ENCODE measurements at places on chromosomes 2 and 18. TPM values are rescaled to one million over a fixed set of nuclear protein-coding genes. Genes with fewer than 3 reads are reported as not detected.

The CHN1 gene
- polyA plus RNA-seq, result 27.5 TPM

The PFN4 gene
- not detected for polyA plus RNA-seq

The ANKRD53 gene
- polyA plus RNA-seq, result 0.70 TPM

The CLEC4F gene
- polyA plus RNA-seq, result not detected

The NT5C1B gene
- not detected for polyA plus RNA-seq

The G6PC2 gene
- polyA plus RNA-seq, result not detected

The NEU4 gene
- 0.32 TPM for polyA plus RNA-seq

- DNase-seq, result no peak
Observed at GRCh38 chr2:172937884-172938712, 137.5 kb upstream of the MAP3K20 start.

DNA sequence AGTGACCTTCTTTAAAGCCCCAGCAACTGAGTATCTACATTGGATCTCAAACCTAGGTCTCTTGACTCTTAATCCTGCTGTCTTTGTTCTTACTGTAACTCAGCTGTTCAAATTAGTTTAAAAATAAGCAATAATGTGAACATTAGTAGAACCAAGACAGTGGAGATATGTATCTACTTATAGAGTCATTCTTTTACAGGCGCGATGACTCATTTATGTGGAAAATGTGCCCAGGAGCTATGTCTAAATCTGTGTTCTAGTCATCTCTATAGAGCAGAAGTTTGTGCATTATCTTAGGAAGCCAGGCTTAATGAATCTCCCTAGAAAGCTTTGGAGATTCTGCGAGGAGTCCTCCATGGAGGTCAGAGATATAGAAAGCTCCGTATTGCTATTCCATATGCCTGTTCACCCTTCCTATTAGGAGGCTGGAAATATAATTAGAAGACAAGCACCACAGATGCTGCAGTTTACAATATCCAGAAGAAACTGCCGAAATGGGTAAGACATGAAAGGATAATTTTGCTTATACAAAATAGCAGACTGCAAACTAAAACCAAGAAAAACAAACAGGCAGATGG, 211.6 kb downstream of the TRIB2 start:
- no peak for DNase-seq

DNA sequence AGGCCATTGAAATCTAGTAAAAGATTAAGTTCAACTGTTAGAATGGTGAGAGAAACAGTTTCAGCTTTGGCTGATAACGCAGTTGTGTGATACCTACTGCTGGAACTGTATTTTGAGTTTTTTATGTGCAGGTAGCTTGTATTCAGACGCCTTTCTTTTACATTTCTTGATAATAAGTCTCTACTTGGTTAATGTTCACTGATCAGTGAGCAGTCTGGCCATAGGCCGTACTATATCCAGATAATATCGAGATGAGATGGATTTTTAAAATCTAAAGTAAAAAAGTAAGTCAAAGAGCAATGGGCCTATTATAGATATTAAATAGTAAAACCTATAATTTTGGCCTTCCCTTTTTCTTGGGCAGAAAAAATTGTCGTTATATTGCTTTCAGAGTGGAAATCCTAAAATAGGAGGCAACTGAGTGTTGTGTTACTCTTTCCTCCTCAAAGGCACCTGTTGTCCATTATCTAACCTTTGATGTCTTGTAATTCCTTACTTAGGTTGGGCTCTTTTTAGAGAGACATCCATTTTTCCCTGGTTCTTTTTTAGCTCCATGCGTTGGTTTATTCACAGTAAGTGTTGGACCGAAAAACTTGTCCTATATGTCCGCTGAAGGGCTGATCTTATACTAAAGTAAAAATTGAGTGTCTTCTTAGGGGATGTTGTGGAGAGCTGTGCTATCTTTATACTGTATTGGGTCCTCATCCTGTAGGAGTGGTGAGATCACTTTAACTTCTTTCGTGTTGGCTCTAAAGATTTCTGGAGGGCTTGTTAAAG, 1.7 kb downstream of the EML4 start:
- DNase-seq, result no peak

DNA sequence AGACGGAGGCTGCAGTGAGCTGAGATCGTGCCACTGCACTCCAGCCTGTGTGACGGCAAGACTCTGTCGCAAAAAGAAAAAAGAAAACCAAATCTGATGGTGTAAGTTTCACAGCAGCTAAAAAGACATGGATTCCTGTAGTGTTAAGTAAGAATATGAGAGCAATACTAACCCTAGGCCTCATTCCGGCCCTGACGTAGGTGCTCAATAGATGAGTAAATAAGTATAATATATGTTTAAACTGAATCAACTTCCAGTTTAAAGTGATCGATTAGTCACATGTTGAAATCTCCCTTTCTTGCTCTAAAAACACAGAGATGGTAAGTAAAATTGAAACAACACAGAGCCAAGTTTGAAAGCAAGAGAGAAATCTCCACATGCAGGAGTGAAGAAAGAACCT, 8.0 kb downstream of the ME2 start:
- no peak for DNase-seq

DNA sequence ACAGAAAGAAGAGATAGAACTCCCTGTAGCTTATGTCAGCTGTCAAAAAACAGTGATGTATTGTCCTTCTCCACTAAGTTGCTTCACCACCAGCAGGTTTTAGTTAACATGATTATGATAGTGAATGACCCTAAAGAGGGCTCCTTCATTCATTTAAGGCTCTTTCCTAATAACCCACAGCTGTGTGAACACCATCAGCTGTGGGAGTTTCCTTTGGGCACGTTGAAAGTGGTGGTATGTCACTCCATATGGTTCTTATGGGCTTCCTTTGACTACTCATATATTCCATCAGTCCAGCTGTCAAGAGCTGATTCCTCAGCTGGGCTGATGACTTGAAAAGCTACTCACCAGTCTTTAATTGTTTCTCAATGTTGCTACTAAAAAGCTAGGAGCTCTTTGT, 210.3 kb downstream of the UBE2E3 start:
- DNase-seq, result no peak

DNA sequence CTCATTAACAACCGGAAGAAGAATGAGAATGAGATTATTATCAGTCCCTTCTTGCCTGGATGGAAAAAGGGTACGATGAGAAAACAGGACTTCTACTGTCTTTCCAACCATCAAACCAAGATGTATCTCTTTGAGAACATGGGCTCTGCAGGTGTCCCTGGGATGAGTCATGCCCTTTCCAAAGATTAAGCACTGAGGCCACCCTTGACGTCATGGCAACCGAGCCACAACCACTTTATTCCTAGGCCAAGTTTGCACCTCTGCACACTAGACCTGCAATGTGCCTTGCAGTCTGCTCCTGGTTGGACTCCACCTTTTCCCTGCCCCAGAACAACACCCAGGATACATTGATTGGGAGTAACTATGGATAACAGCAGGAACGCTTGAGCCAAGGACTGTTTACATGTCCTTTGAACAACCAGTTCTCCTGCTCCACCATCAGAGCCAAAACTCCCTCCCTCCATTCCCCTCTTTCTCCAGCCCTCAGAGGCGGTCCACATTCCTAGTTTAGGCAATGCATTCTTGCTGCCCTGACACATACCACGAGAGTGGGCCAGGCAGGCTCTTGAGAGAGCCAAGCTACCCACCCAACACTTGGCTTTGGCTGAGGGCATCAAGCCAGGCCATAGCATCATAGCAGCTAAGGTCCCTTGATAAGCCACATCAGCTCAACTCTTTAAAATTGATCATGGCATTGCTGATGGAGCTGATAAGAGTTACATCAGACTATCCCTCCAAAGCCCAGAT, 310.7 kb downstream of the TNS1 start:
- no peak for DNase-seq

DNA sequence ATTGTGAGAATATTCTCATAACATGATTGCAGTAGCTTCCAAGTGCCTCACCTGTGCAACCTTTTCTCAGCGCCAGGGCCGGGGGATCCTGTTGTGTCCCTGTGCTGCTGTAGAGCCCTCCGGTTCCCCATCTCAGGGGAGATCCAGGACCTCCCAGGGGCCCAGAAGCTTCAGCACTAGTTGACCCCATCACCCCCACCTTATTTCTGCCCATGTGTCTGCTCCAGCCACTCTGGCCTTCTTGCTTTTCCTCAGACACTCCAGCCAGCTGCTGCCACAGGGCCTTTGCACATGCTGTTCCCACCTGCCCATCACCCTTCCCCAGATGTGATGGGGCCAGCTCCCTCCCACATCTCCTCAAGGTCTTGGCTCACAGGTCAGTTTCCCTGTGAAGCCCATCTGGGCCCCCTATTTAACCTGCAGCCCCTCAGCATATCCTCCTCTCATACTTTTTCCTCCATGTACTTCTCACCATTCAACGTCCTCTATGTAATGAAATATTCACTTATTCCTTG, 226.5 kb downstream of the SEPTIN10 start:
- DNase-seq, result no peak

DNA sequence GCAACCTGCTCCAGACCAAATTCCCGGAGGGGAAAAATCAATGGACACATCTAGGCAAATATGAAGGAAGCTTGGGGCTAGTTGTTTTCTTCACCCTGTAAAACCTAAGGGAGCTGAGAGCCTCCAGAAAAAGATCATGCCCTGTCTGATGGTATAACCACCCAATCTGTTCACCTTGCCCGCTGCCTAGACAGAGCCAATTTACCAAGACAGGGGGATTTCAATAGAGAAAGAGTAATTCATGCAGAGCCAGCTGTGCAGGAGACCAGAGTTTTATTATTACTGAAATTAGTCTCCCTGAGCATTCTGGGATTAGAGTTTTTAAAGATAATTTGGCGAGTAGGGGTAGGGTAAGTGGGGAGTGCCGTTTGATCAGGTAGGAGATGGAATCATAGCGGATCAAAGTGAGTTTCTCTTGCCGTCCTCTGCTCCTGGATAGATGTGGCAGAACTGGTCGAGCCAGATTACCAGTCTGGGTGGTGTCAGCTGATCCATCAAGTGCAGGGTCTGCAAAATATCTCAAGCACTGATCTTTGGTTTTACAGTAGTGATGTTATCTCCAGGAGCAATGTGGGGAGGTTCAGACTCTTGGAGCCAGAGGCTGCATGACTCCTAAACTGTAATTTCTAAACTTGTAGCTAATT, 35.1 kb upstream of the B4GALT6 start:
- no peak for DNase-seq

GRCh38 chr2:190615555-190616200, 33.2 kb upstream of the NAB1 start:
- no peak for DNase-seq
